WTC11 (cell line): ENCODE measurements at places on chromosomes 7 and 10. TPM values are rescaled to one million over a fixed set of nuclear protein-coding genes. Genes with fewer than 3 reads are reported as not detected.

DNA sequence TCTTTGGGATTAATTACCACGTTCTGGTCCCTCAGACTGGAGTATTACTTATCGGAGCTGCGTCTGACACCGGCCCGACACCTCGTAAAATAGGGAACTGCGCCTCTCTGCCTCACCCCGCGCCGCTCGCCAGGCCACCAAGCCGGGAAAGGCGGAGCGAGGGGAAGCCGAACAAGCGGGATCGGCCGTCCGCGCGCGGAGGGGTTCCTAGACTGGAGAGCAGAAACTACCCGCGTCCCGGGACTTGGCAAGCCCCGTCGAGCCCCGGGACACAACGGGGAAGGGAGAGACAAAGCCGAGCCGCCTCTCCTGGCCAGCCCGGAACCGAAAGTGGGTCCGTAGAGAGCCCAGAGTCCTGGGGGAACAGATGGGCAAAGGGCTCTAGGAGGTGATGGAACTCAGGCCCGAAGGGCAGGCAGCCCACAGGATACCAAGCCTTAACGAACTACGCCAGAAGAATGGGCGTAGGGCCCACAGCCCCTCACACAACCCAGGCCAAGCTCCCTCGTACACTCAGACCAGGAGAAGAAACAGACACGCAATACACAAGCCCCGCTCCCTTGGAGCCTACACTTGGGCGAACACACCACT, 6.5 kb downstream of the LBX1 start:
- DNase-seq, result no peak

- no peak for DNase-seq
Measured at GRCh38 chr7:46178661-46179060, 257.6 kb upstream of the IGFBP3 start.

DNA sequence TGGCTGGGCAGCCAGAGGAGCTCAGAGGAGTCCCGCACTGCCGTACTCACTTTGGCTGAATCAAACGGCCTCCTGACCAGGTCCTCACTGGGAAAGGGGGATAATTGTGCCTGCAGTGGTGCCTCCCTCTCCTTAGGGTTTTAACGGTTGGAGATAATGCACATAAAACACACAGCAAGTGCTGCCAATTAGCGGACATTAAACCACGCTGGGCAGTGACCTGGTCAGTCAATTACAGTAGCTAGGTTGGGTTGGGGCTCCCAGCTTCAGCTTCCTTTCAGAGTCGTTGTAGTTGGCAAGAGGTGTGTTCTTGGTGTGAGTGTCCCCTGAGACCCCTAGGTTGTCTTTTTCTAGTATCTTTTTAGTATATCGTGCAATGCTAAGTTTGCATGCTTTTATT, 146.6 kb downstream of the C10orf105 start:
- no peak for DNase-seq

- no peak for DNase-seq
Measured at GRCh38 chr7:45918556-45918955, 2.5 kb downstream of the IGFBP3 start.

DNA sequence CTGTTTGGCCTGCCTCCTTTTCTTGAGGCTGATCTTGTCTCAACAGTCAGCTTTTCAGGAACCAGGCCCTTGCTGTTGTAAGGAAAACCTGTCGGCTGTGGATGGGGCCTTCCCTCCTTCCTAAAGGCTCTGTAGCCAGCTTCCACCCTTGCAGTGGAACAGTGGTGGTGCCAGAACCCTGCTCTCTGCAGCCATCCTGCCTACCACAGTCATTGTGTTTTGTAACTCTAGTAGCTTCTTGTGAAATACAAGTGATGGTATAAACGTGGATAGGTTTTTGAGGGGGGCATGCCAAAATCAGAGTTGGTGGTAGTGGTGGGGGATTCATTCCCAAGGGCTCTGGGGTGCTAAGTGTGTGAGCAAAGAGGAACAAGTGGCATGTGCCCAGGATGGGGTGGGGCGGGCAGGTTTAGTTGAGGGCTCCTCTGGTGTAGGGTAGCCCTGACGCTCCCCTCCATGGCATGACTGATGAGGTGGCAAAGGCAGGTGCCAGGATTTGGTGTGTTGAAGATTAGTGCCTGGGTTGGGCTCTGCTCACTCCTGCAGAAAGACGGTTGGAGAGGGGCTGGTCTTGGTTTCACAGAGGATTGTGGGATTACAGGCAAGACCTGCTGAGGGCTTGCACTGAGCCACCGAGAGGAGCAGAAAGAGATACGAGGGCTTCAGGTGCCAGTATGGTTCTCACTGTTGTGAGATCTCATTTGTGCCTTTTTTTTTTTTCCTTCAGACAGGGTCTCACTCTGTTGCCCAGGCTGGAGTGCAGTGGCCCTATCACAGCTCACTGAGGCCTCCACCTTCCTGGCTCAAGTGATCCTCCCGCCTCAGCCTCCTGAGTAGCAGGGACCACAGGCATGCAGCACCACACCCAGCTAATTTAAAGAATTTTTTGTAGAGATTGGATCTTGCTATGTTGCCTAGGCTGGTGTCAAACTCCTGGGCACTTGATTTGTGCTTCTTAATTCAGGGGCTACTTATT, 7.4 kb downstream of the TSPAN14 start:
- no peak for DNase-seq

GRCh38 chr10:19549503-19549902, 266.7 kb upstream of the PLXDC2 start:
- DNase-seq, result no peak

The CLCN1 gene
- total RNA-seq, result 0.23 to 0.46 TPM (median 0.28 TPM) in 3 replicates

The PLA2G12B gene
- not detected in 3 replicates for total RNA-seq
